ENCODE measurements at places on chromosomes 3 and 15.
A peak's percentile ranks its signal among the peaks of the same experiment; 100 is the strongest.

DNA sequence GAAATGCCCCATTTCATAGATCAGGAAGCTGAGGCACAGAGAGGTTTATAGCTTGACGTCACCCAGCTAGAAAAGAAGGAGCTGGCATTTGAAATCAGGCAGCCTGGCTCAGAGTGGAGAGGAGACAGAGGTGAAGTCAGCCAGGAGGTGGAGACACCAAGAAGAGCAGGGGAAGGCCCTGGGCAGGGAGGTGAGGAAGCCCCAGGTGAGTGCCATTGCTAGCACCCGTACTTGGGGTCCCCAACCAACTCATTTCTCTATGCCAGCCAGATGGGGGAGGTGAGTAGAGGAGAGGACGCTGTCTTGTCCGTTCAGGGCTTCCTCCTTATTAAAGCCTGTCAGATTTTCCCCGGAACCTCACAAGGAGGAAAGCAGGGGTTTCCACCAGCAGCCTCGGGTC is 149.6 kb upstream of the TLE3 start:
- DNase-seq: no peak

- DNase-seq: peak; percentile 66
These were observed 287.5 kb downstream of the MAGI1 start for GRCh38 chr3:65751123-65751700.

DNA sequence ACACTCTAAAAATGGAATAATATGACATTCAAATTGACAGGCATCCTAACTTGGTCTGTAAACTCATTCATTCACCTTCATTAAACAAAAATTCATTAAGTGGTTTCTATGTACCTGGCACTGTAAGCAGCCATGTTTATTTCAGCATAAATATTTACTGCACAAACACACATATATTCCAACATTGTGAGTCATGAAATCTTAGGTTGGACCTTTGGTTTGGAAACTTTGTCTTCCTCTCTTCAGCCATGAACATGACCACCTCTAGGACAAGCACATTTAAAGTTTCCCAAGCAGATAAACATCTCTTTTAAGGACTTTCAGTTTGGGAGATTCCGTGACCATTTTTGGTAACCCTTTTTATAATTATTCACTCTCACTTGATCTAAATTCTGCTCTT is 131.8 kb downstream of the TPRG1 start:
- no peak for DNase-seq

GRCh38 chr15:89112341-89112971 is 24.2 kb downstream of the ABHD2 start:
- peak; percentile 68 for DNase-seq

DNA sequence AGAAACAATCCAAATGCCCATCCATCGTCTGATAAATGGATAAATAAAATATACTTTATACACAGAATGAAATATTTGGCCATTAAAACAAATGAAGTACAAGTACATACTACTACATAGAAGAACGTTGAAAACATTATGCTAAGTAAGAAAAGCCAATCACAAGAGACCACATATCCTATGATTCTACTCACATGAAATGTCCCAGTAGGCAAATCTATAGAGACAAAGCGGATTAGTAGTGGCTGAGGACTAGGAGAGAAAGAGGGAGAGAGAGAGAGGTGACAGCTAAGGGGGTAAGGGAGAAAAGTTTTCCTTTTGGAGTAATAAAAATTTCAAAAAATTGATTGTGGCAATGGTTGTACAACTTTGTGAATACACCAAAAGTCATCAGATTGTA is 147.0 kb downstream of the GREM1 start:
- DNase-seq: no peak

DNA sequence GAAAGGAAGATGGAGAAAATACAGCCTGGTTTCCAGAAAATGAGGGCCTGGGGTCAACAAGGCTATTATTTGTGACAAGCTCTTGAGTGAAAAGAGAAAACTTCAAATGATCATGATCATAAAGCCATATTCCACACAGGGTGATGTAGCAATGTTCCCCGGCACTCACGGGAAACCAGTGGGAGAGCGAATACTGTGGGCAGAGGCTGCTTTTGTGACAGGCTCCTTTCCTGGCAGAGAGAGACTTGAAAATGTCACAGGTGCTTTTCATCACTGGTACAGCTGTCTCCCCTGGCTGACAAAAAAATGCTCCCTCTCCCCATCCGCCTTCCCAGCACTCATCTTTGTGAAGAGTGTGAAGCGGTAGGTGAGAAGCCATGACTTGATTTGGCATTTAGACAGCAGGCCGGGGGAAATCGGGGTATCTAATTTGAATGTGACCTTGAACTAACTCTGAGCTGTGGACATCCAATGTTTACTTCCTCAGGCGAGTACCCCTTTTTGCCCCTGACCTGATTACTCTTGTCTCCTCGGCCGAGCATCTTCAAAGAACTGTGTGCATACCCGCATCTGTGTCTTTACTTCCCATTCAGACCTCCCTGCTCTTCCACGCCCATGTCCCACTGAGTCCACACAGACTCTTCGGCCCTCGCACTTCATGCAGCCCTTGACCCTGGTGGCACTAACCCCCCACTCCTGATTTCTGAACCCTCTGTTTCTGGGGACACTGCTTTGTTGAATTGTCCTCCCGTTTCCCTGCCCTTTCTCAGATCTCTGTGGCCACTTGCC is 23.2 kb downstream of the CA12 start:
- no peak for DNase-seq

DNA sequence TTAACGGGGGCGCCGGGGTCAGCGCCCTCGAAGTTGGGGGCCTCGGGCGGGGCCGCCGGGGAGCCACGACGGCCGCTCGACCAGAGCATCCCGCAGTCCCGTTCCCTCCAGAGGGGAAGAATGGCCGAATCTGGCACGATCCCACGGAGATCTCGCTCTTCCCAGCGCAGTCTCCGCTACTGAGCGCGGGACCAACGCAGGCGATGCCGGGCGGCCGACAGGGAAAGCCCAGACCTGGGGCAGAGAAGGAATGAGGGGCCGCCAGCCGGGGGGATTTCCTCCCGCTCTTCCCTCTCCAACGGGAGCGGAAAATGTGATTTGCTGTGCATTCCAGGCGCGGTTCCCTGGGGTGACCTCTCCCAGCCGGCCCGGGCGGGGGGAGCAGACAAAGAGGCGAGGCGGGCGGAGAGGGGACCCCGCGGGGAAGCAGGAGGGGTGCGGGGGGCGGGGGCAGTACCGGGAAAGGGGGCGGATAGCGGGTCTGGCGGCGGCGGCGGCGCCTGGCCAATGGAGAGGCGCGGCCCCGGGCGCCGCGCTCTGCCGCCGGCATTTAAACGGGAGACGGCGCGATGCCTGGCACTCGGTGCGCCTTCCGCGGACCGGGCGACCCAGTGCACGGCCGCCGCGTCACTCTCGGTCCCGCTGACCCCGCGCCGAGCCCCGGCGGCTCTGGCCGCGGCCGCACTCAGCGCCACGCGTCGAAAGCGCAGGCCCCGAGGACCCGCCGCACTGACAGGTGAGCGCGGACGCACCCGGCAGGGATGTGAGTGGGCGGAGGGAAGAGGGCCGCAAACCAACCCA is at the start of gene GREM1:
TSS of gene GREM1 (plus strand) at position 579 of the 801 bp plus-strand sequence. CDS start 12,687 bp downstream, outside the sequence.
- DNase-seq: peak; percentile 18

DNA sequence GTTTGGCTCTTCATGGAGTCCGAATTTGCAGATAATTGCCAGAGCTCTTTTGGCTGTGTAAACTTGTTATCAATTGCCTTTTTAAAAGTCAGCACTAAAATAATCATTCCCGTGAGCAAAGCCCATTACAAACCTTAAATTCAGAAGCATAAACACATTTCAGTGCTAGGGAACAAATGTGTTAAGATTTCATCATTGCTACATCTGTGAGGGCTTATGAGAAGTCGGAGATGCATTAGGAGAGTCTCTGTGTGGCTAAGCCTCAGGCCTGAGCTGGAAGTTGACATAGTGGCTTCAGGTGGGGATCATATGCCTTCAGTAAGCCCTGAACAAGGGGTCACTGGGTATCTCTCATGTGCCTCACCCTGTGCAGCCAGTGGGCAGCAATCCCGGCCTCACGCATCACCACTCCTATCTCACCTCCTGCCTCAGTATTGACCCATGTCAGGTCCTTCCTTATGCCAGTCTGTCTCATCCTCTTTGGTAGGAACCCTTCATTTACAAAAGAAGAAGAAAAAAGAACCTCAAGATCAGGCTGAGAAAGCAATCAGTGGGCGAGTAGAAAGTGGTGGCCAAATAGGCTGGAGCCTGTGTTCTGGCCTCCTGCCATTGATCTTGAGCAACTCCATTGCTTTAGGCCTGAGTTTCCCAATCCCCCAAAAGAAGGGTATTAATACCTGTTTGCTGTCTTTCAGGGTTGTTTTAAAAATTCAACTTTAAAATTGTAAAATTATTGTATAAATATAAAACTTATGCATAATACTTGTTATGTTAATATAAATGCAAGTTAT is 233.5 kb downstream of the IL20RB start:
- no peak for DNase-seq

DNA sequence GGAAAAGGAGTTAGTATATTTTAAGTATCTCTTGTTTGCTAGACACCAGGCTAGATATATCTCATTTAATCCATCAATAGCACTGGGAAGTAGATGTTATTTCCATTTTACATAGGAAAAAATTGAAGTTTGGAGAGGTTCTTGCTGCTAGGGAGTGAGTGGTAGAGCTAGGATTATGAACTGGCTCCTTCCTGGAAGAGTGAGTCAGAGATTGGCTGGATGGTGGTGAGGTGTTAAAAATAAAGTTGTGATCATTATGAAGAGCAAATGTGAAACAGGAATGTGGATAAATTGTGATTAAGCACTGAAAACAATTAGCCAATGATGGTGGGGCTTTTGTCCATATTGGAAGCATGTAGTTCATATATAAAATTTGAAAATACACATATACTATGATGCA is 234.2 kb downstream of the WNT5A start:
- DNase-seq: no peak

DNA sequence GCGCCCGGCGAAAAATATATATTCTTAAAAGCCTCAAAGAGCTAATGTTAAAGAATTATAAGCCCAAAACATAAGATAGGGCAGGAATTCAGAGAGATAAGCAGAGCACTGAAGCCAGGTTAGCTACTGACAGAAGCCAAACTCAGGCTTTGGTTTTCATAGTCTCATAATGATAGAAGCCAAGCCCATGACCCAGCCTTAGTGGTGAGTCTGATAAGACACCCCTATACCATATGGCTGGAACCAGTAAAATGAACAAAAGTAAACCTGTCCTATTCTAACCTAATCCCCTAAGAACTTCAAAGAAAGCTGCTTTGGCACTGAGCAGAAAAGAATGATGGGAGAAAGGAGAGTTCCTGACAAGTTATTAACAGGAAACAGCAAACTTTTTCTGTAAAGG is 25.9 kb downstream of the MYO9A start:
- no peak for DNase-seq

- DNase-seq: no peak
These were observed 812.3 kb downstream of the NSUN3 start for GRCh38 chr3:94875149-94875548.

DNA sequence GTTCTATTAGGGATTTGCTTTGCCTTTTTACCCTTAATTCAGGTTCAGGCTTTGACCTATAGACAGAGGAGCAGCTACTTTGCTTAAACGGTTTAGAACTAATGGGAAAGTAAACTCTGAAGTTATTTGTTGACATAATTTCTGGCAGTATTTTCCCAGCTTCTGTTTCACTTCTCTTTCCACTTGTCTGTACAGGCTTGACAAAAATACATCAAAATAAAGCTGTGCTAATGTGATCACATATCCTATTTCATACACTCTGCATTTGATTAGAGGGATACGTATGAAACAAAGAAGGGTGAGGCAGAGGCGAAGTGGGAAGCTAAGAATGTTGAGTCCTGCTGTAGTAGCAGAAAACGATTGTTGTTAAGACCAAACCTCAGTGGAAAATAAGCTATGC is 389.1 kb upstream of the RARB start:
- no peak for DNase-seq

DNA sequence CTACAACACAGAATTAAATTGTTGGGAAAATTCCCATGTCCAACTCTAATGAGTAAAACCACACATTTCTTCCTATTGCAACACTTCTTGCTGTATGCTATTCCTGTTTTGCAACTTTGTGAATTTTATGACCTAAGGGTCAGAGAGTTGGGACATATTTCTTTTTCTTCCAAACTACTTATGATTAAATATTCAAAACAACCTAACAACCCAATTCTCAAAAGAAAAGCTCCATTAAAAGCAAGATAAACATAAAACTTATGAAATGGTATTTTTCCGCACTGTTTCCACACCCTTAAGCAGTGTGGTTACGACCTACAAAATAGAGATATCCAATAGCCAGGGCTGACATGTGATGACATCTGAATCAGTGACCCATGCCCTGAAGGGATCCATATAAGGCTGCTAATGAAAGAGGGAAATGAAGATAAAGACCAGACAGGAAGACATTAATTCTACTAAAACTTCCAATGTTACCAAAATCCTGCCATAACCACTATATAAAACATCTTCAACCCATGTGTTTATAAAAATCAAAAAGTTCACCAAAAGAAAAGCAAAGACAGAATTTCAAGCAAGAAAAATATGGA is 45.6 kb downstream of the DMXL2 start:
- peak; percentile 27 for DNase-seq

GRCh38 chr15:51936105-51936478 is 35.5 kb downstream of the LEO1 start:
- no peak for DNase-seq

DNA sequence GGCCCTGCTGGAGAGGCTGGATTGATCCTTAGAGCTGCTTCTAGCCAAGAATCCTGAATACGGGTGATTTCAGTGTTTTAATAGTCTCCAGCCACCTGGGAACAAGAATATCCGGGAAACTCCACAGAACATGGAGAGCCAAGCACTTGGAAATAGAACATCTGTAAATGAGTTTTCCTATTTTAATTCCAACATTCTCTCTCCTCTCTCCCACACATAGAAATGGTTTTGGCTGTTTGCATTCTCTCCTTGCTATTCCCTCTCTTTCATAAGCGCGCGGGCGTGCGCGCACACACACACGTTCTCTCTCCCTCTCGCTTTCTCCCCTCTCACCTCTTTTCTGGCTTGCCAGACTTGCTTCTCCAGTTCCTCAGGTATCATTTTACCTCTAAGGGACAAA is 50.6 kb downstream of the GADL1 start:
- no peak for DNase-seq

- no peak for DNase-seq
These were observed 33.3 kb downstream of the DET1 start for GRCh38 chr15:88513195-88513594.

GRCh38 chr3:113844622-113845222 is 6.1 kb downstream of the GRAMD1C start:
- DNase-seq: peak; percentile 43

GRCh38 chr15:89157061-89157460 is 64.3 kb downstream of the RLBP1 start:
- no peak for DNase-seq

GRCh38 chr3:51954105-51954504 is 1.1 kb upstream of the GPR62 start:
- no peak for DNase-seq

DNA sequence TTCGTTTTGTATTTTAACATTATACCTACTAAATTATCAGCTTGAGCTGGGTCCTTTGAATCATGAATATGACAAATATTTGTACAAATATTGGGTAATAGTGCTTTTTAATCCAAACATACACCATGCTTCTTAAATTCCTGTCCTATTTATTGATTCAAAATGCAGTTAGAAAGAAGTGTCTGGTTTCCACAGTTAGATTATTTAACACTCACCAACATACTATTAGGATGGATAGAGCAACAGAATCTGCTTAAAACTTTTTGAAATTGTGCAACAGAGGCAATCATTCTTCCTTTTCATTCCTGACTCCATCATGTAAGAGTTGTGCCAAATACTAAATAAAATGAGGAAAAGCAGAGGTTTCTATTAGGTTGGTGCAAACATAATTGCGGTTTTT is 281.2 kb downstream of the LSAMP start:
- no peak for DNase-seq

- no peak for DNase-seq
These were observed 20.0 kb downstream of the PRKCD start for GRCh38 chr3:53181024-53181371.

GRCh38 chr3:14201940-14202684 is 23.5 kb downstream of the LSM3 start:
- no peak for DNase-seq
